ENCODE measurements at places on chromosomes 3 and 15. TPM values are rescaled to one million over a fixed set of nuclear protein-coding genes. Genes with fewer than 3 reads are reported as not detected.

- DNase-seq, result no peak
- no peaks in the 10 kb centered on the region for H3K4me1 ChIP-seq
- no peak overlapping the region for H3K27ac ChIP-seq
- no peaks in the 10 kb centered on the region for H3K36me3 ChIP-seq
- no peak overlapping the region for H3K4me3 ChIP-seq
Observed at GRCh38 chr15:50328116-50328515, 26.9 kb downstream of the GABPB1 start.

DNA sequence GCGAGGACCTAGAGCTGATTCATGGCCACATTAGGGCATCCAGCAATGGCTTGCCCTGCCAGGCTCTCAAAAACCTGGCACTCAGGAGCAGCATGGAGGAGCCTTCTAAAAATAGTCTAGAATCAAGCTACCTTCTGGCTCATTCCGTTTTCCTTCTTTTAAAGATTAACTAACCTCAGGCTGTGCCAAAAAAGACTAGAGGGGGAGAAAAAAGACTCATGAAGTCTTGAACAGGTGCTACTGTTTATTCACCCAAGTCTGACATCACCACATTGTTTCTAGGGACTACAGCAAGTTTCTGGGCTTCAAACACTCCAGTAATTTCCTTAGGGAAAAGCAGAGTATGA, 125.8 kb downstream of the TNIK start:
- no peak overlapping the region for H3K4me3 ChIP-seq
- peak overlapping the region; percentile 60 for H3K27ac ChIP-seq
- no peaks in the 10 kb centered on the region for H3K27me3 ChIP-seq
- DNase-seq, result no peak
- H3K4me1 ChIP-seq, result peaks cover 24% of the 10 kb centered on the region
- H3K36me3 ChIP-seq, result no peaks in the 10 kb centered on the region

DNA sequence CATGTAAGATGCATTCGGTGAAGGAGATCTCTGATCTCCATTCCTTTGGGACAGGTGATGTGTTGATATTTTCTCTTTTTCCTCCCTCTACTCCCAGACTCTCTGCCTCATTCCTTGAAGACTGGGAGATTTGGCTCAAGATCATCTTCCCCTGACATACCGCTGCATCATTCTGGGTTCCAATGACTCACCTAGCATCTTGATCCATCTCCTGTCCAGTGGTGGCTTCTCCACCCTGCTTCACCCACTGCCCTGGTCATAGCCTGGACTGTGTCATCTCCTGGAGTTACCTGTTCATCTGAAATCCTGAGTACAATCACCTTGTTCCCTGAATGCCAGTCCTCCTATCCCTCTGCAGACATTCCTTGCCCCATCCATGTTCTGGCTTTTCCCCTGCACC, 57.4 kb upstream of the TRAK1 start:
- H3K27me3 ChIP-seq, result no peaks in the 10 kb centered on the region
- no peaks in the 10 kb centered on the region for H3K36me3 ChIP-seq
- H3K27ac ChIP-seq, result peak overlapping the region; percentile 84
- DNase-seq, result no peak
- H3K4me1 ChIP-seq, result peaks cover 27% of the 10 kb centered on the region
- H3K4me3 ChIP-seq, result no peak overlapping the region

DNA sequence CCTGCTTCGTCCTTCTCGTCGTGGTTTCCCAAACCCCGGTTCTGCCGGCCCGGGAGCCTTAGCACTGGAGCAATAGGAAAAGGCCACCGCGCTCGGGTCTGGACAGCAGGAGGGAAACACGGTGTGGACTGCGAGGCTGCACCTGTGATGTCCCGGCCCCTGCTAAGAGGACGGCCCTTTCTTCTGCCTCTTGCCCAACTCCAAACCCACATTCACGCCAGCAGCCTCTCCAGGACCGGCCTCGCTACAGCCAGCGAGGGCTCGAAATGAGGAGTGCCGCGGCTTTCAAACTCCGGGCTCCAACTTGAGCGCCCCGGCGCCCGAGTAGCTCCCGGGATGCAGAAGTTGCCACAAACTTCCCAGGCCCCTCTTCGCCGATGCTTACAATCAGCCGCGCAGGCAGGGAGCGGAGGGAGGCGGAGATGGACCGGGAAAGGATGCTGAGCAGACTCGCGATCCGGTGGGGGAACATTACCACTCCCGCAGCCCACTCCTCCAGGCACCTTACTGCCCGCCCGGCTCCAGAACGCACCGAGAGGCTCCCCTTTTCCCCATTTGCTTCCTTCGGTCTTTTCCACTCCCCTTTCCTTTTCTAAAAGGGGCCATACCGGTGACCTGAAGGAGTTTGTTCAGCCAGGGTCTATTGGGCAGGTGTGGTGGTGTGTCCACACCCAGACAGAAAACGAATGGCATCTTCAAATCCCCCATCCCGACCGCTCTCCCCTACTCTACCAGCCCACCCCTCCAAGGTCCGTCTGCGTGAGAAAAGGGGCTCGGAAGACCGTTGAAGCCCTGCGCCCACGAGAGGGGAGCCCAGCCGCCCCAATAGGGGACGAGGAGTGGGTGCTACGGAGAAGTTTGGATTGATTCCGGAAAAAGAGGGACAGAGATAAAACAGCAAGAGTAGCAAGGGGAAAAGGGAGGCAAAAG, 18.8 kb upstream of the SATB1 start:
- no peaks in the 10 kb centered on the region for H3K36me3 ChIP-seq
- H3K4me3 ChIP-seq, result peak overlapping the region; percentile 91
- H3K27me3 ChIP-seq, result no peaks in the 10 kb centered on the region
- DNase-seq, result no peak
- no peak overlapping the region for H3K27ac ChIP-seq

DNA sequence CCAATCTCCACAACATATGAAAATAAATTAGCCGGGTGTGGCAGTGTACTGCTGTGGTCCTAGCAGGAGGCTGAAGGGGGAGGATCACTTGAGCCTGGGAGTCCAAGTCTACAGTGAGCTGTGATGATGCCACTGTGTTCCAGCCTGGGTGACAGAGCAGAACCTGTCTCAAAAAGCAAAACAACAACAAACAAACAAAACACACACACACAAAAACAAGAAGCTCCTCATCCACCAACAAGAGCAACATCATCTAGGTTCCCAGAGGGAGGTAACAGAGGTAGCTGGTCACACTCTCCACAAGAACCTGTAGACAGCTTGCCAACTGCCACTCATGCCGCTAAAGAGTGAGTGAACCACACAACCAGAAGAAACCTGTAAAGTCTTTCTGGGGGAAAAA, 34.8 kb downstream of the PTPN9 start:
- H3K4me3 ChIP-seq, result no peak overlapping the region
- H3K27me3 ChIP-seq, result no peaks in the 10 kb centered on the region
- H3K27ac ChIP-seq, result no peak overlapping the region
- peaks cover 15% of the 10 kb centered on the region for H3K4me1 ChIP-seq
- H3K36me3 ChIP-seq, result no peaks in the 10 kb centered on the region

GRCh38 chr15:79682285-79682684, 214.5 kb downstream of the MTHFS start:
- no peak overlapping the region for H3K4me3 ChIP-seq
- DNase-seq, result no peak
- H3K36me3 ChIP-seq, result no peaks in the 10 kb centered on the region
- no peaks in the 10 kb centered on the region for H3K4me1 ChIP-seq
- H3K27me3 ChIP-seq, result no peaks in the 10 kb centered on the region

DNA sequence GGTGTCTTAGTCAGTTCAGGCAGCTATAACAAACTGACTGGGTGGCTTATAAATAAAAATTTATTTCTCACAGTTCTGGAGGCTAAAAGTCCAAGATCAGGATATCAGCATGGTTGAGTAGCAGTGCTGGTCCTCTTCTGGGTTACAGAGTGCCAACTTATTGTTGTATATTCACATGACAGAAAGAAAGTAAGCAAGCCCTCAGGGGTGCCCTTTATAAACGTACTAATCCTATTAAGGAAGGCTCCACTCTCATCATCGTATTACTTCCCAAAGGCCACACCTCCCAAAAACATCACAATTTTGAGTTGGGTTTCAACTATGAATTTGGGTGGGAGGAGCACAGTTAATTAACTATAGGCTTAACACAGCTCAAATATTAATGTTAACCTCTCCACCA, 653.0 kb downstream of the DIPK2A start:
- H3K4me1 ChIP-seq, result no peaks in the 10 kb centered on the region
- H3K27ac ChIP-seq, result no peak overlapping the region
- H3K4me3 ChIP-seq, result no peak overlapping the region
- DNase-seq, result no peak

The CD200R1 gene
- total RNA-seq, result 2.6 TPM

The EBLN2 gene
- 6.9 TPM for total RNA-seq

GRCh38 chr3:168807448-168807847, 711.7 kb upstream of the GOLIM4 start:
- DNase-seq, result no peak
- no peak overlapping the region for H3K4me3 ChIP-seq
- no peaks in the 10 kb centered on the region for H3K36me3 ChIP-seq
- H3K27me3 ChIP-seq, result no peaks in the 10 kb centered on the region

GRCh38 chr15:89494031-89494430, 2.4 kb downstream of the RHCG start:
- DNase-seq, result no peak
- H3K27ac ChIP-seq, result no peak overlapping the region
- H3K36me3 ChIP-seq, result no peaks in the 10 kb centered on the region
- peaks cover 8% of the 10 kb centered on the region for H3K4me1 ChIP-seq
- H3K4me3 ChIP-seq, result no peak overlapping the region
- H3K27me3 ChIP-seq, result no peaks in the 10 kb centered on the region

The LRIG1 gene
- 131 TPM for total RNA-seq

DNA sequence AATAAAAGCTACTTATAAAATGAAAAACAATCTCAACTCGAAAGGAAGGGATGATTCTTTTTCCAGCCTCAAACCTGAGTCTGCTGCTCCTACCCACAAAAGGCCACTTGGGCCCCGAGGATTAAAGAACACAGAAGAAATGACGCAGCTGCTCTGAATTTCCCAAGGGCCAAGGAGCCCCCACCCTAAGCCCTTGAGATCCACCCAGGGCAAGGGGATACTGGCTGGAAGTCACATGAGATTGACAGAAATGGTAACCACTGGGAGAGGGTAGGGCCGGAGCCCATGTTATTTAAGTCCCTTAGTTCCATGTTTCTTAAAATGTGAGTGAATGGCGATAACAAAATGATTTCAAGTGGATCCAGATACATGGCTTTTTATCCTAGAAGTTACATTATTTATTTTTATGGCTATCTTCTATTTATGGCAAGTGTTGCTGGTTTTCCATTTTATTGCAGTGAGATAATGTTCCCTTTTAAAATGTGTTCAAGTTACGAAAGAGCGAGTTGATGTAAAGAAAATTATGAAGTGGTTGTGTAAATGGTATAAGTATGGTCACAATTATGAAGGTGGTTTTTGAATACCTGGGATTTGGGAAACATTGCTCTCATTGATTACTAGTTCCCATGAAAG, 16.8 kb downstream of the IGDCC4 start:
- H3K27ac ChIP-seq, result no peak overlapping the region
- no peak overlapping the region for H3K4me3 ChIP-seq
- H3K36me3 ChIP-seq, result no peaks in the 10 kb centered on the region
- DNase-seq, result no peak

DNA sequence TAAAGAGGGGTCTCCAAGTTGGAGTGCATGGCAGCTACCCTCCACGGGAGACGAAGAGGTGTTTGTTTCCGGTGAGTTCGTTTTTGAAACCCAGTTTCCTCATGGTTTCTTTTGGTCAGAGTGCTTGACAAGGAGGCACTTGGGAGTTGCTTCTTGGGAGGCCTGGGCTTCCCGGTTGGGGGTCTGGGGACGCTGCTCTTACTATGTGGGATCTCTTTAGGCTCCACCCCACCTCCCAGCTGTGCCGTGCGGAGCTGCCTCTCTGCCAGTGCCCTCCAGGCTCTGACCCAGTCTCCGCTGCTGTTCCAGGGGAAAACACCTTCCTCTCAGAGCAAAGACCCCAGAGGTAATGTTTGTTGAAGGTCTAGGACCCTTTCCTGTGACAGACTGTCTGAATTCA, 29.6 kb downstream of the KIF7 start:
- H3K27ac ChIP-seq, result no peak overlapping the region
- DNase-seq, result no peak
- no peaks in the 10 kb centered on the region for H3K27me3 ChIP-seq
- peaks cover 34% of the 10 kb centered on the region for H3K36me3 ChIP-seq

DNA sequence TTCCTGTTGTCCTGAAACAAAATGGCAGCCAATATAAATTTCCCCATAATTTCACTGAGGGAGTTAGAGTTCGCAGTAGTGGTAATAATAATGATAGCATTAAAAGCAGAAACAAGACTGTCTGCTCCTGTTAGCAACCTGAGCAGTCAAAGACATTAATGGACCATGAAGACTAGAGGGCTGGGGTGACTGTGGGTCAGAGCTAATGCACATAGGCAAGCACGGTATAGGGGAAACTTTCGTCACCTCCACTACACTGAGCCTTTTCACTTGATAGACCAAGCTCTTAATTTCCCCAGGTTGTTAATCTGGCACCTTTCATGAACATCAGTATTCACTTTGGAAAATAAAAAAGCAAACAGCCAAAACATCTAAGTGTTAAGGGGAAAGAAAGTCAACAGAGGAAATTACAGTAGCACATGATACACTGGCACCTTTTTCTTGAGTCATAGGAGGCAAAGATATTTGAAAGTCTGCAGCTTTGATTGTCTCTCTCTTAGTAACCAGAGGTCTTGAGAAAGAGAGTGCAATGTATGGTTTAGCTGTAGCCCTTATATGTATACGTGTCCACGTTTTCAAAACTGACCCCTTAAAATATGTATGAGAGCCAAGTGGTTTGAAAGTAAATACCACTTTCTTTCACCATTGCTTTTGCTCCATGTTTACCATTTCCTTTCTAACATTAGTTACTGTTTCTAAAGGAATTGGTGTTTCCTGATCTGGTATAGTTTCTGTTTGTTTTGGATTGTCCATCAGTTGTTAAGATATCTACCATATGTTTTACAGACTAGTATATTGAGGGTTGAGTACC, 104.8 kb downstream of the FILIP1L start:
- H3K4me3 ChIP-seq, result no peak overlapping the region
- DNase-seq, result no peak
- peak overlapping the region; percentile 78 for H3K27ac ChIP-seq
- H3K36me3 ChIP-seq, result no peaks in the 10 kb centered on the region
- no peaks in the 10 kb centered on the region for H3K27me3 ChIP-seq

DNA sequence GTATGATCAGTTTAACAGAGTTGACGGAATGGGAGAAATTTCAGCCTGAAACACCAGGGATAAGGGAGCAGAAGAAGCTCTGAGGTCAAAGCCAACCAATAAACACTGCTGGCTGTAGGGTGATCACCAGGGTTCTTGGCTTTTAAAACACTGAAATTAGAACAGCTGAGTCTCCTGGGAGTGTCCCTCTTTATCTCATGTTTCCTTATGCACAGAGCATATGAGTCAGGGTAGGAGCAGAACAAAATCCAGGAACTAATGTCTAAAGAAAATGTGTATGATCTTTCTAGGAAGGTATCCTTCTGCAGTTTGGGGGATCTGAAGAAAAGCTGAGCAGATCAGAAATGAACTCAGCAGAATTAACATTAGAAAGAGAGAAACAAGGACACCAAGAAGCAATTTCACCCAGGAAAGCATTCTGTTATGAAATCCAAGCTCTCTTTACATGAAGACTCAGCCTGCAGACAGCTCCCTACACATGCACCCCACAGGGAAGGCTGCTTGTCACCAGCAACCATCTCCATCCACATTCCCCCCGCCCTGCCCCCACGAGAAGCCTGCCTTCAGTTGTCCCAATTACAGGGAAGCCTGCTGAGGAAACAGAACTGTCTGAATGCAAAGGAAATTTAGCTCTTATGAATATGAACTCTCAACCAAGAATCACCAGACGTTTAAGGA, 469.7 kb downstream of the PDCD6IP start:
- peaks cover 22% of the 10 kb centered on the region for H3K4me1 ChIP-seq
- no peak overlapping the region for H3K27ac ChIP-seq
- H3K4me3 ChIP-seq, result no peak overlapping the region
- no peaks in the 10 kb centered on the region for H3K36me3 ChIP-seq
- no peaks in the 10 kb centered on the region for H3K27me3 ChIP-seq
- no peak for DNase-seq
